ENCODE measurements at places on chromosomes 1 and 21.

DNA sequence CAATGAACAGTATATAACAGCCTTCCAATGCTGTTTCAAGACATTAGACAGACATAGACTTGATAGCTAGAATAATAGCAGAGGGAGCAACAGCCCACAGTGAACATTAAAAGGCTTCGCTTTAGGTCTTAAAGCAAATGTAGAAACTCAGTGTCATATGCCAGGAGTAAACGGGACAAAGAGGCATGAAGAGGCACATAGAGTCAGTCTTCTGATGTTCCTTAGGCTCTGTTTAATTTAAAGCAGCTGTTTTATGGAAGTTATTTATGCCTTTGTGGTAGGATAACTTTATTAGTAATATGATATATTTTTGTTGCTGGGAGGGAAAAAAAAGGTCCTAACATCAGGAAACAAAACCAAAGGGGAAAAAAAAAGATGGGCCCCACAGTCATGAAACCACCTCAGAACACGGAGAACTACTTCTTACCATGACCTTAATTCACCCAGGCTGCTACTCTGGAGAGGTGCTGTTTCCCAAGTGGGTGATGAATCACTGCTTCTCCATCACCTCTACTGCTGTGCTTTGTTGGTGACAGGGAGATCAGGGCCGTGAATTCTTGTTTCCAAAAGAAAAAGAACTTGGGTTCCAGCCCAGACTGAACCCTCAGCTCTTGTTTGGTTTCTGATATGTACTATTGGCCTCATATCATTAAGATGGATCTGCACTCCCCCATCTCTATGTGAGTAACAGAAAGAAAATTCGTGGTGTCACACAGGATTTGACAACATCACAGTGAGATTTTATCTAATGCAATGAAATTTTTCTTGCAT, 616.9 kb downstream of the KIF26B start:
- DNase-seq = no peak

- DNase-seq = no peak
These were observed 608 bp upstream of the MX2 start for GRCh38 chr21:41361053-41361785.

- no peak for DNase-seq
These were observed 148.7 kb downstream of the ZNF326 start for GRCh38 chr1:90143591-90143990.

DNA sequence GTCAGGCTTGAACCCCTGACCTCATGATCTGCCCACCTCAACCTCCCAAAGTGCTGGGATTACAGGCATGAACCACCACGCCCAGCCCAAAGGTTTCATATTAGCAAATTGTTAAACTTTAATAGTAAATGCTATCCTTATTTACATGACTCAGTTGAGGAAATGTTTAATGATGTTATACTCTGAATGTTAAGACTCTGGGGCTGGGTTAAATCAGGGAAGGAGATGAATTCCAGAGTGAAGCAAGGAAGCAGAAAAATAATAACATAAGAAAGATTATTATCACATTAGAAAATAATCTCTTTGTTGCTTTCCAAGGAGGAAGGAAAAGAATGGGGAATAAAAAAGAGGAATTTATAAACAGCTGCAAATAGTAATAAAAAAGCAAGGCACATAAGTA, 105.3 kb downstream of the PTGS2 start:
- no peak for DNase-seq

DNA sequence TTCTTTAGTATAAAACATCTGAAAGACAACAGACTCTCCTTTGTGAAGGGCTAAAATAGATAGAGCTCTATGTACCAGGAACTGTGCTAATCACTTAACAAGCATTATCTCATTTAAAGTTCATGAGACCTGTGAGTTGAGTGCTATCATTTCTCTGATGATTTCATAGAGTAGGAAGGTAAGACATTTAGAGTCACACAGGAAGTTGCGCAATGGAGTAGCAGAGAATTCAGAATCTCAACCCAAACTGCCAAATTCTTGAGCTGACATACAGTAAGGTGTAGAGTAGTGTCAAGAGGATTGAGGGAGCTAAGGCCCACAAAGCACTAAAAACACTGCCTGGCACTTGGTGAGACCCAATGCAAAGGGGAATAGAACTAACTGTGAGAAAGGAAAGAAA, 384.3 kb downstream of the NTNG1 start:
- no peak for DNase-seq

DNA sequence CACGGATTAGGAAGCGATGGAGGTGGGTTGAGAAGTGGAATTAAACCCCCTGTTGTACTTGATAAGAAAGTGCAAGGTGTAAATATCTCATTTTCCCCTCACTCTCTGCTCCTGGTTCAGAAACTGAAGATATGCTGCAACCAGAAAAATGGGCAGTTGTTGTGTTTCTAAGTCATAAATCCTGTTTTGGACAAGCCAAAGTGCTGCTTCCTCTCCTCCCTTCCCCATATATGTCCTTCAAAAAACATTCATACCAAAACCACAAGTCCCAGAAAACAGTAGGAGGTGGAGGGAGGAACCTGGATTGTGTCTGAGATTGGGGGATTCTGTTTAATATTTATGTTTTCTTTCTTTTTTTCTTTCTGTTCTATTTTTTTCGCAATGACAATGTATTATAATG, 13.6 kb upstream of the ZNF362 start:
- no peak for DNase-seq

GRCh38 chr1:61400131-61400770, 317.9 kb downstream of the NFIA start:
- DNase-seq = no peak

- no peak for DNase-seq
These were observed 23.4 kb downstream of the TEX35 start for GRCh38 chr1:178536329-178536728.

DNA sequence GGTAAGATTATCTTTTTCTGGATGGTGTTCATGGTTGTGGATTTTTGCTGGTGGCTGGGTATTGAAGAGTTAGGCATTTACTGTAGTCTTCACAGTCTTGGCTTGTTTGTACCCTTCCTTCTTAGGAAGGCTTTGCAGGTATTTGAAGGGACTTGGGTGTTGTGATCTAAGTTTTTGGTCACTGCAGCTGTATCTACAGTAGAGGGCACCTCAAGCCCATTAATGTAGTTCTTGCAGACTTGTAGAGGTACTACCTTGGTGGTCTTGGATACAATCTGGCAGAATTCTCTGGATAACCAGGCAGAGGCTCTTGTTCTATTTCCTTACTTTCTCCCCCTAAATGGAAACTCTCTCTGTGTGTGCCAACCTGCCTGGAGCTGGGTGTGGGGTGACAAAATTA, 155.8 kb upstream of the BRINP3 start:
- DNase-seq = no peak

DNA sequence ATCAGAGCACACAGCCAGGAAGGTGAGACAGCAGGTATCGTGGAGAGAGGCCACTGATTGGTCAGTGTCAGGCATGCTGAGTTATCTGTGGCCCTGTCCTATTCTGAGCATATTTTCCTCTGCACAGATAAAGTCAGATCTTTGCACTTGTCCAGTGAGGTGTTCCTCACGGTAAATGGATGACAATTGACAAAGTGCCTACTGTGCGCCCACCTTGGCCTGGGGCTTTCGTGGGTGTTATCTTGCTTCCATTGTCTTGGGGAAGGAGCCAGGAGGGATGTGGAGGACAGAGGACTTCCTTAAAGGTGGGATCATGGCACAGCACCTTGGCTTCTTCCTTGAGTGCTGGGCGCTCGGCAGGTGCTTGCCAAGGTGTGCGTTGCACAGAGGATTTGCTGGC, 46.0 kb upstream of the WNT4 start:
- DNase-seq = no peak

DNA sequence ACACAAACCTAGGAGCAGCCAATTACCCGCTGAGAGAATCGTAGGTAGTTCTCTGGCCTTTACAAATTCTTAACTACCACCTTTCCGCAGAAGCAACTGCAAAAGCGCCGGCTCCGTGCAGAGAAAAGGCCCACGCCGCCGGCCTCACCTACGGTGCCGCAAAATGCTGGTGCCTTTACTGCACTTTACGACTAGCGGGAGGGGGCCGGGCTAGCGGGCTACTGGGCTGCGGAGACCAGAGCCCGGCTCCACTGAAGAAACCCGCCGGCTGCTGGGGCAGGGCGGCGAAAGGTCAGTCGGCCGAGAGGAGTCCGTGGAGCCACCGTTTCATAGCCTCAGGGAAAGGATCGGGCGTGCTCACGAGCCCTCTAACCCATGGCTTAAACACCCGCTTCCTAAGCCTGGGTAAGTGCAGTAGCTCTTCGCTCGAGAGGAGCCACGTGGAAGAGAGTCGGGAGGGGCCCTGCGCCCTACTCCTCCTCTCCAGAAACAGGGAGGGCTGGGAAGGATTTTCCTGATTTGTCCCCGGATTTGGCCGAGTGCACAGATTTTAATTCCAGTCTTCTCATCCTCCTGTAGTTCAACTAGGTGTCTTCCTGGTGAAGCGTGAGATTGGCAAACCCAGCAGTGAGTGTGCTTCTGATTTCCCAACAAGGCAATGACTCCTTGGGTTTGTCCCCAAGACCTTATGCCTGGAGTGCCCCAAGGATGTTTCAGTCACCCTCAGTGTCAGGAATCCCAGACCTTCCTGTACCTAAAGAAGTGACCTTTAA, at the start of gene DPH5:
Gene DPH5 (minus strand): TSS at position 128 of the 773 bp plus-strand sequence. CDS start 341 bp downstream, outside the sequence.
- peak; percentile 91 for DNase-seq

DNA sequence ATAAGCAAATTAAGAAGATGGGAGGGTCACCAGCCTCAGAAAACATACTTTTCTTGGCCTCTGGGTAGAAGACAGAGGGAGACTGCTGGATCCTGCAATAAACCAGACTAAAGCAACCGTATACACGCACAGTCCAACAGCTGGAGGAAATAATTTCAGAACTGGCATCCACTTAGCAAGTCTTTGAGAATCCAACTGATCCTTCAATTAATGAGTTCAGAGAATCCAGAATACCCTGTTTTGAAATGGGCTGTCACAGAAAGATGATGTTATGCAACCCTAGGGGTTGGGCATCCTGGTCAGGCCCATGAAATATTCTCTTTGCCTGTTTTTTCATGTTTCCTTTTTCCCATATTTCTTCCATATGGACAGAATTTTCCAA, 134.0 kb upstream of the MAGI3 start:
- DNase-seq = no peak

DNA sequence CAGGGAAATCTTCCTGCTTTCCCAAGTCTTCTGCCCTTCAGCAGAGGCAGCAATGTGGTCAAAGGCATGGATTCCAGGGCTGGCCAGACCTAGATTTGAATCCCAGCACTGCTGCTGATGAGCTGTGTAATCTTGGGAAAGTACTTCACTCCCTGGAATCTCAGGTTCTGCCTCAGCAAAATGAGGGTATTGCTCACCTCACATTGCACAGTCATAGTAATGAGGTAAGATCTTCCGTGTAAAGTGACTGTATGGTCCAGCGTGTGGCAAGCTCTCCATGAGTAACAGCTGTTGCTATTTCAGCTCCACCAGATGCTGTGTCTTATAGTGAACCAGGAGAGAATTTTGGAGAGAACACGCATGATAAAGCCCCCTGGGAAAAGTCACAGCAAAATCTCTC, 56.1 kb upstream of the F3 start:
- DNase-seq = no peak

GRCh38 chr1:16922466-16922865, 735 bp downstream of the CROCC start:
- DNase-seq = no peak

DNA sequence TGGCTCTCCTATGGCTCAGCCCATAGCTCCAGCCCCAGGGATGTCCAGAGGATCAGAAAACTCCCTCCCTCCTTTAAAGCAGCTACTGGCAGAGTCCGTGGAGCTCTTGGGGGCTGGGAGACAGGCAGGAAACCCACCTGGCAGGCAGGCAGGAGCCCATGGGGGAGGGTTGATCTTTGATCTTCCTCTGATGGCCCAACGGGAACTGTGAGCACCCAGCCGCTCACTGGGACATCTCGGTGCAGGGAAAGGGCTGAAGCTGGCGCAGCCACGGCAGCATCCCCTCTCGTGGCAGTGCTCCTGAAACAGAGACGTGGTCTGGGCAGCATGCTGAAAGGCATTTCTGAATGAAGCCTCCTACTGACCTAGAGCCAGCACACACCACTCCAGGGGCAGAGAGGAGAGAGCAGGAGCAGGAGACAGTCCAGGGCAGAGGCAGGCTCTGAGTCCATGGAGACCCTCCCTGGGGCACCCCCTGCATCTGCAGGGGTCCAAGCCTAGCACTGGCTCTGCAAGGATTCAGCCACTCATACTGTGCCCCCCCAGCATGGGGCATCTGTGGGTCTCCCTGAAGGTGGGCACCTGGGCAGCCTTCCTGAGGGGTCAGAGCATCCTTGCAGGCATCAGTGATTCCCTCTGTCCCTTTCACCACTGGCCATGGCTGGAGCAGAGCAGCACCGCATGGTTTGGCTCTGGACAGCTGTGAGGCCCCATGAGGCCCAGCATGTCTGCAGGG, 4.9 kb upstream of the SLX9 start:
- no peak for DNase-seq

DNA sequence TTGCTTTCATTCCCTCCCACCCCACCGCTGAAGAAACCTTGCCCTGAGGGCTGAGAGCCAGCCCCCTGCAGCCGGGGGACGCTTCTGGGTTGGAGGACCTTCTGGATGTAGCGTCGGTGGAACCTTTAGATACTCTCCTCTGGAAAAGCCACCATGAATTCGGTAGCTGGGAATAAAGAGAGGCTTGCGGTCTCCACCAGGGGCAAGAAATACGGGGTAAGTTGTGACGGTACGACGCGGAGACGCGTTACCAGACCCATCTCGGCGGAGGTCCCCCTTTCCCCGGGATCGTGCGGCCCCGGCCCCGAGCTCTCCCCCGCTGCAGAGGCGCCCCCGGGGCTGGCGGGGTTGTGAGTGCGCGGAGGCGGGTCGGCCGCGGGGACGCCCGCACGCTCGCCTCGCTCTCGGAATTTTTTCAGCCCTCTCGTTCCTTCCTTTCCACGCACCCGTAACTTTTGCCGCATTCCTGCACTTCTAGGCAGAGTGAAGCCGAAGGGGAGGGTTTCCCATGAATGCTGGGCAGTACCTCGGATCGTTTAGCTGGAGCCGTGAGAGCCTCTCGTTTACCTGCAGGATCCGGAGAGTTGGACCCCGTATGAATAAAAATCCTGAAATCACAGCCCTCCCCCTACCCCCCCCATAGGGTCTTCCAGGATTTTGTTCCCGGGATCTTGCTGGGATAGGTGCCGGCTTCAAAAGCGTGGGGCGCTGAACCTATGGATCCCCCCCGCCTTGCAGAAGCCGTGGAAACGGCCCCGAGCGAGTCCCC, 671 bp downstream of the KIF26B start:
- DNase-seq = no peak

DNA sequence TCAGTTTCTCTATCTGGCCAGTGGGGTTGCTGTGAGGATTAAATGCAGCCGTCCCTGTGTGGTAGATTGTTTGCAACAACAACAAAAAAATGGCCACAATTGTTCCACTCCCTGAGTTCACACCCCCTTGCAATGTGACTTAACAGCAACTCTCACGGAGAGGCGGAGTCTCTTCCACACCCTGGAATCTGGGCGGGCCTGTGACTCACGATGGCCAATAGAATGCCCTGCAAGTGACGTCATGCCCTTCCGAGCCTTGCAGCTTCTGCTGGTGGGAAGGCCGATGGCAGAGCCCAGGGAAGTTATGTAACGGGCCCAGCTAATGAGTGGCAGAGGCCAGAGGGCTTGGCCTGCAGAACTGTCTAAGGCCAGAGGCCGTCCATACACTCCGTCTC, 87.9 kb downstream of the RIPK4 start:
- no peak for DNase-seq

GRCh38 chr1:25990702-25991395, 7.0 kb downstream of the PAFAH2 start:
- peak; percentile 34 for DNase-seq

Measured in activated naive CD4-positive, alpha-beta T cell treated with Interleukin-2 at 50 U/mL for 16 hours (primary cell).